T follicular helper cell (primary cell): ENCODE measurements at places on chromosomes 2 and 18.

- no peak for DNase-seq
Measured at GRCh38 chr2:102707796-102708695, 53.8 kb upstream of the TMEM182 start.

DNA sequence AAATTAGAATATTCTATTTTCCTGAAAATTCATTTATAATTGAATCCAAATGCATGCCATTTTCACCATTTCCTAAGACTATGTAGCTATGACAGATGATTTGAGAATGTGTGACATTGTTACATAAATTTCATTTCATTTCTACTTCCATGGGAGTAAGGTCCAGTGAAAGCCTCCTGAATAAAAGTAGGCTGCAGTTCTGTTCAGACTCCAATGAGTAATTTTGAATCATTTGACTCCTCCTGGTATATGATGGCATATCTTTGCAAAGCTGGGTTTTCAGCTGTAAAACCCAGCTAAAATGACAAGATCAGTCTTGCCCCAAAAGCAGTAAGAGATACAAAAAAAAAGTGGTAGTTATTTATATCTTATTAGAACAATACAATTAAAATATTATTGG lies 101.0 kb upstream of the DNAJC10 start:
- no peak for DNase-seq

DNA sequence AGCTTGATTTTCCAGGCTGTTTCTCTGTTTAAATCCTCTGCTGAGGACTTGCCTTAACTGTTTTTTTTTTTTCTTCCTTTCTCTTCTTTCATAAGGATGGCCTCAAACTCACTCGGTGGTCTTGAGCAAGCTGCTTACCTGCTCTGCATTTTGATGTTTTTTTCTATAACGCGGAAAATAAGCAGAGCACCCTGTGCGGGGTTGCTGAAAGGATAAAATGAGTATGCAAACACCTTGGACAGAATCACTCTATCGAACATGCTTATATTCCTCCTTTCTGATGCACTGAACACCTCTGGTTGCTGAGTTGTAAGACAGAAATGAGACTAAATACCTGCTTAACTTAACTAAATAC lies 41.1 kb upstream of the DSC1 start:
- no peak for DNase-seq

GRCh38 chr18:48948112-48949049 lies 2.4 kb downstream of the SMAD7 start:
- DNase-seq = no peak

GRCh38 chr2:102057502-102058292 lies 65.9 kb downstream of the IL1R2 start:
- no peak for DNase-seq
